Hematopoietic multipotent progenitor cell treated with erythropoietin and hydrocortisone succinate and interleukin-3 and kit ligand, for 15 days (in vitro differentiated cells): ENCODE measurements at places on chromosomes 12 and 14.

- no peak for DNase-seq
These were observed 189.1 kb downstream of the ZFP36L1 start for GRCh38 chr14:68603533-68604360.

DNA sequence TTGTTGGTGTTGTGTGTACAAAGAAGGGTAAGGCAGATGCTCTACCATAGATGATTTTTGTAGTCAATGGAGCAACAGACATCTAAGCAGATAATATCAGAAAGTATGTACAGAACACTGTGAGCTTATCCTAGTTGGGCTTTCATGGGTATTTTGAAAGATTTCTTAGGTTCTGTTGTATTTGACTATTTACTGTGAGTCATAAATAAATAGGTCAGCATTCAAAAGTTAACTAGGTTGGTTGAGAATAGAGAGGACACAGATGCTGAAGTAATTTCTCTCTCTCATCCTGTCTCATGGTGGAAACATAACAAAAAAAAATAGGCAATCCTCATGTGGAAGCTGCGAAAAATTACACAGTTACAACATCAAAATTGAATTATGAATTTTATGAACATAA lies 413.5 kb downstream of the CCDC91 start:
- no peak for DNase-seq

- DNase-seq = no peak
These were observed 228.6 kb downstream of the DPF3 start for GRCh38 chr14:72665259-72665658.

DNA sequence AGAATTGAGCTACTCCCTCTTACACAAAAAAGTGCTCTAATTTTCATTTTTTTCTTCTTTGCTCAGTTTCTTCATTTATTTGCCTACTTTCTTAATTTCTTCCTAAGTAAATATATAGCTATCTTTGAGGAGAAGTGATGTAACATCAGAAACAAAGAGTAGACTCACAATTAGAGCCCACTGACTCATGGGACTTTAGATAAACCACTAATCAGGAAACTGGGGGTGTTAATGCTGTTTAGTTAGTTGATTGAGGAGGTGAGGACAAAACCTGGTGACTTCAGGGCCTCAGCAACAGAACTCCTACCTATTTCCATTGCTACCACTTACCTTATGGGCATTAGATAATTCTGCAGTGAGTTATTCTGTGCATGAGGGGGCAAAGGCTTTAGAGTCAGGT lies 151.7 kb downstream of the MON2 start:
- no peak for DNase-seq

DNA sequence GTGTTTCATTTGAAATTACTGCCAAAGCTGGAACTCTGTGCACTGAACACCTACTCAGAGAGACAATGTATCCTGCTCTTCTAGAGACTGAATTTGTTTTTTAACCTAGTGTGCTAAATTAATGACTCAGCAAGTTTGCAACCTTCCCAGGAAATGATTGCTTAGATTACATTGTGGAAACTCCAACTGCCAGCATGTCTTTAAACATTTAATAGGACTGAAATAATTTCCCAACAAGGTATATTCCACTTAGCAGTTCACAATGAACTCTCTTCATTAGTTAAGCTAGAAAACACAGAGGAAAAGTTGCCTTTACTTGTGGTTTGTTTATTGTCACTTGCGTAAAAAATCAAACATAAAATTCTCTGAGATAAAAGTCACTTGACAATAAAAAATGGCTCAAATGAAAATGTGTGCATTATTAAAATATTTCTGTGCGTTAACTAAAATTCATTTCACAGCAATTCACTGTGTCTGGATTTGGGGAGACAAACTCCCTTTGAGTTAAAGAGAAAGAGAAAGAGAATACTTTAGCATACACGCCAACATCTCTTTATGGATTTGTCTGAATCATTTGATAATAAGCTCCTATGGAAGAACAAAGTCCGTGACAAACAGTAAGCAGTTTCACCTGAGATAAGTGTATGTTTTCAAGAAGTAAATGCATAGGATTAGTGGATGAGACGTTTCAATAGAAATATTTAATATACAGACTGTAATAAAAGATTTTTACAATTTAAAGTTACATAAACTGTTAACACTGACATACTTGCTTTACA lies 284.0 kb downstream of the PRKD1 start:
- no peak for DNase-seq

- no peak for DNase-seq
These were observed 108.9 kb downstream of the GPR135 start for GRCh38 chr14:59356312-59356711.

DNA sequence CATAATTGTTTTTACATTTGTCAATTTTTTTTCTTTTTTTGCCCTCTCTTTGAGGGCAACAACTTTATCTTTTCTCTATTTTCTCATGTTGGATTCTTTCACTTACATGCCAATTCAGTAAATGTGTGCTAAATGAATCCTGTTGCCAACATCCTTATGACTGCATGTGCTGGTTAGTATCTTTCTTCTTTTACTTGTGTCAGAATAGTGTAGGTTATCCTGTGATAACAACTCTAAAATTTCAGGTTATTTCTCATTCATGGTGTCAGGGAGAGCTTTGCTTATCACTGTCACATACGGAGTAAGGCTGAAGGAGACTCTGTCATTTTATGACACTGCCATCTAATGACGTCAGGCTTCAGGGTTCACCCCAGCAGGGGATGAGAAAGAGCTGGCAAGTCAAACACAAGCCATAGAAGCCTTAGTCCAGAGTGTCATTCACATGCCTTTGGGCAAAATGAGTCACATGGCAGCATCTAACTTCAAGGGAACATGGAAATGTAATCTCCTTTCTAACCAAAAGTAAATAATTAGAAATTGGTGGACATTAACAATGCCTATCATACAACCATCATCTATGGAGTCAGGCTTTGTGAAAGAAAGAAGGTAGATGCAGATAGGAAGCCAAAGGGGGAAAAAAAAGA lies 242.5 kb upstream of the ATP2B1 start:
- DNase-seq = no peak

GRCh38 chr12:31732926-31733548 lies 4.2 kb upstream of the AMN1 start:
- DNase-seq = no peak

GRCh38 chr12:89101440-89101839 lies 250.9 kb downstream of the DUSP6 start:
- no peak for DNase-seq

DNA sequence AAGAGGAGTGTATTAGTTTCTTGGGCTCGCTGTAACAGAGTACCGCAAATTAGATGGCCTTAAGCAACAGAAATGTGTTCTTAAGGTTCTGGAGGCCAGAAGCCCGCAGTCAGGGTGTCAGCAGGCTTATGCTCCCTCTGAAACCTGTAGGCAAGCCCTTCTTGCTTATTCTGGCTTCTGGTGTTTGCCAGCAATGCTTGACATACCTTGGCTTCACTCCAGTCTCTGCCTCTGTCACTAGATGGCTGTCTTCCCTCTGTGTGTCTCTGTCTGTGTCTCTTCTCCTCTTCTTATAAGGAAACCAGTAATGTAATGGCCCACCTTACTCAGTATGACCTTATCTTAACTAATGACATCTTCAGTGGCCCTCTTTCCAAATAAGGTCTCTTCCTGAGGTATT lies 85.1 kb downstream of the DERA start:
- no peak for DNase-seq

GRCh38 chr12:122474324-122474716 lies 26.4 kb downstream of the ZCCHC8 start:
- DNase-seq = no peak

DNA sequence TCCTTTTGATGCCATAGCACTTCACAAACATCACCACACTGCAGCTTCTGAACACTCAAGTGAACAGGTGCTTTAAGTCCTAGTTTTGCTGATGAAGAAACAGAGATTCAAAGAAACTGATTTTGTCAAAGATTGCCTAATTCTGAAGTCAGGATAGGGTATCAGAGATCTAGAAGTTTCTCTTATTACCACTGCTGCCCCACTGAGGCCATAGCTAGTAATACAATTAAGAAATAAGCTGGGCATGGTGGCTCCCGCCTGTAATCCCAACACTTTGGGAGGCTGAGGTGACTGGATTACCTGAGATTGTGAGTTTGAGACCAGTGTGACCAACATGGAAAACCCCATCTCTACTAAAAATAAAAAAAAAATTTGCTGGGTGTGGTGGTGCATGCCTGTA lies 458.3 kb upstream of the SEL1L start:
- no peak for DNase-seq

- DNase-seq = no peak
These were observed 13.0 kb downstream of the TRMT61A start for GRCh38 chr14:103541709-103542604.

GRCh38 chr14:33933386-33933933 lies 17.4 kb downstream of the EGLN3 start:
- no peak for DNase-seq

GRCh38 chr14:68704736-68705720 lies 87.8 kb downstream of the ZFP36L1 start:
- DNase-seq = no peak

- DNase-seq = no peak
These were observed 7.6 kb upstream of the FKBP11 start for GRCh38 chr12:48932878-48933277.

DNA sequence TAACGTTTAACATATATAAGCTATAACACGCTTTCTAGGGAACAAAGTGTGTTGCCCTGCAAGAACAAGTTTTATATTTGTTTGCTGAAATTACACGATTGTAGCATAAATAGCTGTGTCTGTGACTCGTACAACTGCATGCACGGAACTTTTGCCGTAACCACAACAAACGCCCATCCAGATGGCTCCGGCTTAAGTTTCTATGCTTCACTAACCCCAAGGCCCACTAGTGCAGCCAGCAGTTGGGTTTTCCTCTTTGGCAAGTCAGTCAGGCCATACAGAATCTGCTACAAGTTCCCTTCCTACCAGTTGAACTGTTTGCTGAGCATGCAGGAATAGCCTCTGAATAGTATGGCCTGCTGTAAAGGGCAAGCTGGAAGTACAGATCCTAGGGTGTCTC lies 12.1 kb downstream of the CSRP2 start:
- no peak for DNase-seq

- no peak for DNase-seq
These were observed 76.1 kb downstream of the GALNT4 start for GRCh38 chr12:89448526-89448925.

- DNase-seq = no peak
These were observed 12.8 kb upstream of the ATP2B1 start for GRCh38 chr12:89721291-89721987.

- peak; percentile 68 for DNase-seq
These were observed 117.9 kb upstream of the TMPO start for GRCh38 chr12:98397323-98398105.

DNA sequence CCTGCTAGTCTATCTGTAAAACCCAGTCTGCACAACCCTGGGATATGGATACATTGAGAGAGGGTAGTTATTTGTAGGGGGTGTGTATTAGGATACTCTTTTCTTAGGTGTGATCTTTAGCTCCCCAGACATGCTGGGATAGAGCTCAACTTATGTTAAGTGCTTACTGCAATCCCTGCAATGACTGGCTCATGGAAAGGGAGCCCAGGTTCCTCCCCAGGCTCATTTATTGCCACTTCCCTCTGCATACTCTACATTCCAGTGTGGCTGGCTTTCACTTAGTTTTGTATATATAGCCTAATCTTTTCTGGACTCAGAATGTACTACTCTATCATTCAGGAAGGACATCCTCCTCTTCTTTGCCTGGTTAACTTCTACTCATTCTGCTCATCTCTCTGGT lies 172.0 kb downstream of the SYT10 start:
- no peak for DNase-seq

DNA sequence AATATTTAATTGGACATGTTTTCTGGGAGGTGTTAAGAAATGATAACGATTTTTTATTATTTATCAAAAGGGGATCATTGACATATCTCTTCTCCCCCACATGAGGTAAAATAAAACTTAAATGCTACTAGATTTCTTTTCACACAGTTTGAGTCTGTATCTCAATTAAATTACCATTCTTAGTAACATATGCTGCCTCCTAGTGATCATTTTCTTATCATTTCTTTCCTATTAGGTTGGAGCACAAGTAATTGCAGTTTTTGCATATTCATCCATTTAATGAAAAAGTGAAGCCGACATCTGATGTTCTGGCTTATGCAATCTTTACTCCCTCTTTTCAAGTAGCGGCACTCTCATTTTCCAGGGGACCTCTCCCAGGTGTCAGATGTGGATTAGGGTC lies 24.9 kb downstream of the PUS7L start:
- DNase-seq = no peak

DNA sequence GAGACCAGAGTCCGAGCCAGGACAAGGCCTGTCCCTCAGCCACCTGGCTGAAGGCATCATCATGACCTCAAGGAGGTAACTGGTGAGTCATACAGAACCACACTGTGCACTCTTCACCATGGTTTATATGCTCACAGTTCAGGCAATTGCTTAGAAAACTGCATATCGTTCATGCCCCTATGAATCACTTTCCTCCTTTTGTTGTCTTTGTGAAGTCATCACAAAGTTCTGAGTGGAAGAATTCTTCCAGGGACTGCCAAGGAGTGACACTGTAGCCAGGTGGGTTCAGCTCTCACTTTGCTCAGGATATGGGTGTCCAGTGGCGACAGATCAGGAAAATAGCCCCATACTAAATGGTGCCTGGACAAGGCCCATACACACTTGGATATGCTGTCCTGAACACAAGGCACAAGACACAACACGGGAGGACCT lies 92.5 kb downstream of the DPF3 start:
- DNase-seq = no peak

DNA sequence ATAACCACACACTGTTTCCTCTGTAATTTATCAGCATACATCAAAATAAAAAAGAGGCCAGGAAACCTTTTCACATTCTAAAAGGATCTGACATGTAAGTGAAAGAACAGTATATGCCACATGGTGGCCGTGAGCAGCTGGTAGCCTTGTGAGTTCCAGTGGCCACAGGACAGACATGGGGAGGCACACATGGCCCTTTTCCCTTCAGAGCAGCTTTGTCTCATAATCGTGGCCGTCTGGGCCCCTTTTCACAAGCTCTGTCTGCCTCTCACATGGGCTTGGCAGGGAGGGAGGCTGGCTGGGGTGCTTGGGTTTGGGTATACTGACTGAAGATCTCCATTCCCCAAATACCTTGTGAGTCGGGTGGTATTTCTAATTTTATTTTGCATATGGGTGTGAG lies 1.5 kb upstream of the ZDHHC22 start:
- no peak for DNase-seq

DNA sequence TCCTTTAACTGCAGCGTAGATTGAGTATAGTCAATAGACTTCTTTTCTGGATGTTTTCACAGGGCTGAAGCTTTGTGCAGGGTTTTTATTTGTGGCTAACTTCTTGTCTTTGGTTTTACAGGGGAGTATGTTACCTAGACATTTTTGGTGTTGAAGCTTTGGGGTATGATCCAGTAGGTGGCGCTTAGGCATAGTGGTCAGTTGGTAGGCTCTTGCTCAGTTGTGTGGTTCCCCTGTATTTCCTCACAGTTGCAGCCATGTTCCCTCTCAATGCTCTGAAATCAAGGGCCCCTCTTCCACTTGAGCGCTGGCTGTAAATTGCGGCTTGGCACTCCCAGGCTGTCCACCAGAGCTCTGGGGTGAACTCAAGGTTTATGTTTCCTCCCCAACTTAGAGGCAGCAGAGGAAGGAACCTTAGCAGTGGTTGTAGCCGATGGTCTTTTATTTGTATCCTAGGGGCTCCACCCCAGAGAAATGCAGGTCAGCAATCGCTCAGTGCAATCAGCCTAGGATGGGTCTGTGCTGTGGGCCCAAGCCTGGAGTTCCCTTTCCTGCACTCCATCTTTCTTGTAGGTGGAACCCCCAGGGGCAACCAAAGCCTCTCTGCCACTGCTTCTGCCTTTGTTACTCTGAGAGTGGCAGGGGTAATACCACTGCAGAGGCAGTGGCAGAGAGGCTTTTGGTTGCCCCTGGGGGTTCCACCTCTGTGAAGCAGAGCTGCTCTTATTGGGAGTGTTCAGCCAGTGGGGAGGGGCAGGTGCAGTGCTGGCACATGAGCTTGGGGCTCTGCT lies 55.1 kb downstream of the CMAS start:
- DNase-seq = peak; percentile 29
